Iris pigment epithelial cell (primary cell): ENCODE measurements at places on chromosomes 3 and 15.
A peak's percentile ranks its signal among the peaks of the same experiment; 100 is the strongest.

GRCh38 chr15:60798821-60799220, 319.9 kb upstream of the ICE2 start:
- peak; percentile 89 for DNase-seq

DNA sequence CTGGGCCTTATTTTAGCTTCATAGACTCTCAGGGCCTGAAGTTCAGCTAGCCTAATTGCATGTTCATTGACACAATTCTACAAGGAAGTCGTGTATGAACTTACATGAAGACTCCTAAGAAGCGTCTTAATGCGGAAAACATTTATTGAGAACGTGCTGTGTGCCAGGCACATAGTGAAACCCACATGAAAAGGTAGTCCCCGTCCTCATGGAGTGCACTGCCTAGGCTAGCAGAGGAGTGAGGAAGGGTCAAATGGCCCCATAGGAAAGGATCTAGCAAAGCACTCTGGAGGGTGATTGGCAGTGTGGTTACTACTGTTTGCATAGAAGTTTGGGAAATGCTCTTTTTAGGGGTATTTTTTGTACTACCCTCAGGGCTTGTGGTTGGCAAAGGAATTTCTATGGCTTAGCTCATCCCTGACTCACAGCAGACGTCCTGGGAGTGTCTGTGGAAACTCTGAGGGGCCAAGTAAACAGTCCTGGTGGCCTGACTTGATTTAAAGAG, 854 bp upstream of the NPTN start:
- peak; percentile 97 for DNase-seq

DNA sequence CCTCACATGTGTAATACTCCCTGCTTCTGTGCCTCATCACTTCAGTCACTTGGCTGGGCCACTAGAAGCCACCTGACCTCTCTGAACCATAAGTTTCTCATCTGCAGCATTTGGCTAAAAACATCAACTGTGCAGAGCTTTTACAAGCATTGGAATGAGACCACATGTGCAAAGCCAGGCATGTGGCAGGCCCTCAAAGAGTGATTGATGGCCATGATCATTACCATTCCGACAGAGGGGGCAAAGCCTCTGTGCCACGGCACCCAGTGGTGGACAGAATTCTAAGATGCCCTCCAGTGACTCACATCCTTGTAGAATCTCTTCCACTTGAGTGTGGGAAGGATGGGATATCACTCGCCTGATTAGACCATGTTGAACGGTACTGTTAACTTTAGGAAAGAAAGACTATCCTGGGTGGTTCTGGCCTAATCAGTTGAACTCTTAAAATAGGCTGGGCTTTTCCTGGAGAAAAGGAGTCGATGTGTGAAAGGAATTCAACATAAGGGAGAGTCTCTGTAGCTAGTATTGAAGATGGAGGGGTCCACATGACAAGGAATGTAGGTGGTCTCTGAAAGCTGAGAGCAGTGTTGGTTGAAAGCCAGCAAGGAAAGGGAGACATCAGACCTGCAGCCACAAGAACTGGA, 13.5 kb downstream of the CDCP1 start:
- DNase-seq: no peak

- peak; percentile 34 for DNase-seq
These were observed 39.3 kb downstream of the ATP1B3 start for GRCh38 chr3:141915766-141916165.

GRCh38 chr15:67097930-67098740, 32.7 kb downstream of the SMAD3 start:
- DNase-seq: peak; percentile 94

GRCh38 chr3:107934808-107935207, 156.0 kb downstream of the CD47 start:
- no peak for DNase-seq

DNA sequence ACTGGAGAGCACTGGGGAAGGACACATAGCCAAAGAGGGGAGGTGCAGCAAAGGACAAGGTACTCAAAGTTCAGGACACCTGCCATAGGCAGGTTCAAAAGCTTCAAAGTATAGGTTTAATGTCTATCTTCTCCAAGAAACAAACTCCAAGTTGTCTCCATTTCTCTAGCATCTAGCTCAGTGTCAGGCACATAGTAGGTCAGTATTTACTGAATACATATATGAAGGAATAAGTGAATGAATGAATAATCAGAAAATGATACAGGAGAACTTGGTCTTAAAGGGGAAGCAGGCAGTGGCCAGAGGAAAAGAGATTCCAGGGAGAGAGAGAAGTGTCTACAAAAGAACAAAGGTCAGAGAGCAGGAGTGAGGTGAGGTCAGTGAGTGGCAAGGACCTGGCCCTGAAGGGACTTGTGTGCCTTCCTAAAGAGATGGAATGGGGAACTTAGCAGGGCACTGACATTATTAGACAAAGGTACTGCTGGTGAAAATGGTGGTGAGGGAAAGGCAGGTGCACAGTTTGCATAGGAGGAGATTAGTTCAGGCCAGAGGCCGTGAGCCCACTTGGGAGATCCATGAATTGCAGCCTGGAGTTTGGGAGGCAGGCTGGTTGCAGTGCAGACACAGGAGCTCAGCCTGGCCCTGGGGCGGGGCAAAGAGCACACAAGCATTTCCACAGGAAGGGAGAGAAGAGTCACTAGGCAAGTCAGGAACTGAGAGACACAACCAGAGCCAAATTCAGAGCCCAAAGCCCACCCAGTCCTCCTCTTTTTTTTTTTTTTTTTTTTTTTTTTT, 21.4 kb downstream of the TBC1D2B start:
- no peak for DNase-seq

DNA sequence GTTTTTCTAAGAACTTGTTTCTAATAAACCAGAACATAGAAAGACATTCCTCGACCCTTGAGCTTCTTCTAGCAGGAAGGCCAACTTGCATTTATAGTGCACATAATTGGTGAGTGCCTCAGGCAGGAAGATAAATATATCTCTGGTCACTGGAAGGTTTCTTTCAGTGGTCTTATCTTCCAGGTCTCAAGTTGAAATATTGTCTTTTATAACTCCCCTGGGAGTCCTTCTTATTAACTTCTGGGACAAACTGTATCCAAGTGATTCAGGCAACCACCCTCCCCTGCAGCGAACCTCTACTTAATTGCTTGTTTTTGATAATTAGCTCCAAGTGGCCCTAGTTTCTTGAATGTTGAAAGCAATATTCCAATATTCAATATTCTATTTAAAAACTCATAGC, 346.8 kb upstream of the GOLIM4 start:
- no peak for DNase-seq

GRCh38 chr3:161070980-161071663, 34.0 kb downstream of the B3GALNT1 start:
- DNase-seq: no peak

GRCh38 chr3:87390821-87391220, 114.4 kb upstream of the POU1F1 start:
- no peak for DNase-seq

- no peak for DNase-seq
These were observed 973 bp downstream of the BUB1B start for GRCh38 chr15:40161693-40162391.

DNA sequence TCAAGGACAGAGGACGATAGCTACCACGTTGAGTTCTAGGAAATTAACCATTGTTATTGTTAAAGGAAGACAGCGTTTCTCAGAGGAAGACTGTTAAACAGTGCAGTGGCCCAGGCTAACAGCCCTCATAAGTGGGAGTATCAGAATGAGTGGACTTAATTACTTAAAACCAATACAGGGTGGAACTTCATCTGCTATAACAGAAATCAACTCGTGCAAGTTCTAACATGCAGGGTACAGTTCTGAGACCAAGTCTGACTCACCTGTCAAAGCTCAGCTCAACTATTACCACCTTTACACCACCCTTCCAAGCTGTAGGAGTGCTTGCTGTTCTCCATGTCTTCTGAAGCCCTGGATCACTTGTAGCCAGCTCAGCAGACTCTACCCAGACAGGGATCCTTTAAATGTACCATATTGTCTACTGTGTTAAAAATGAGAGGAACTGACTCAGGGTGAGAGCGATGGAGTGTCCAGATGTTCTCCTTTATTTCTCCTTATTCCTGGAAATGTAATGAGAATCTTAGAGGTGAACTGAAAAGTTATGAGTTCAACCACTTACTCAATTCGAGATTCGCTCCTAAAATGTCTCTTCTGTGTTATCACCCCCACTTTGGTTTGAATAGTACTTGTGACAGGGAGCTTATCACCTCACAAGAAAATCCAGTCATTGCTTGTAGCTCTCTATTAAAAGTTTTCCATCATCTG, 26.5 kb downstream of the CD86 start:
- DNase-seq: no peak

GRCh38 chr3:55584030-55584429, 96.9 kb upstream of the WNT5A start:
- DNase-seq: no peak

DNA sequence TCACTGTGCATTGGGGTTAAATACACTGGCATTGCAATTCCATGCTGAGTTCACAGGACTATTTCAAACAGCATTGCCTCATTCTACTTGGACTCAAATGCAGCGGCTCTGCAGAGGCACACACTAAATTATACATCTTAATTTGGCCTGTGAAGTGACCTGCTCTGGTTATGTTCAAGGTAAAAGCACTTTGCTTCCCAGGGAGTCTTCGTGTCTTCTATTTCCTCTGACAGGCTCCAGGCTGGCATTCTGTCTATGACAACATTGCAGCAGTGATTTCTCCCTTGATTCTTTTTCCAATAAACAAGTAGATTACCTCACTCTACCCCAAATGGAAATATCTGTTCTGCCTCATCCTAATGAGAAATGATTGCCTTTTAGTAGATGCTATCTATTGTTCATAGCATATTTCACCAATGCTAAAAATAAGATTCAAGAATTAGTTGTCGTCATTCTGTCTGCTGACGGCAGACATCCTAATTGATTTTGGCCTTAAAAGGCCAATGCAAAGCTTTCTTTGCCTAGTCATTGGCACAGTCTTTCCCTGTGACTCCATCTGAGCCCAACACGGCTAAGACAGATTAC, 33.8 kb downstream of the FMN1 start:
- DNase-seq: no peak

- peak; percentile 71 for DNase-seq
These were observed 85.9 kb downstream of the DCLK3 start for GRCh38 chr3:36678216-36679013.

- DNase-seq: no peak
These were observed 1.8 kb downstream of the MKRN2 start for GRCh38 chr3:12558706-12559105.

DNA sequence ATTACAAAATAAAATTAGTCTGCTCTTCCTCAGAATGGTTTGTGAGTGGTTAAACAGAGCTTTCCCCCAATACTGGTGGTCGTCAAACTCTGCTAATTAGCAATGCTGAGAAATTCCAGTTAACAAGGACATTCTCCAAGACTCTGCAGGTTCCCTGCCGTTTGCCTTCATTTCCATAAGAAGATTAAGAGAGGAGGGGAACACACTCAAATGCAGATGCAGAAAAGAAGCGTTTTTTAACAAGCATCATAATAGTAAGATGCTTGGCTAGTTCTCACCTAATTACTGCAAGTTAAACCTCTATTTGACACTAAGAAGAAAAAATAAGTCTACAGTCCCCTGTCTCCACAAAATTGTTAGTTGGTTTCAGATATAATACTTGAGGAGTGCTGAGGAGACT, 3.7 kb upstream of the SOX2 start:
- DNase-seq: no peak

GRCh38 chr15:98416222-98416855, 232.0 kb upstream of the IGF1R start:
- DNase-seq: no peak

DNA sequence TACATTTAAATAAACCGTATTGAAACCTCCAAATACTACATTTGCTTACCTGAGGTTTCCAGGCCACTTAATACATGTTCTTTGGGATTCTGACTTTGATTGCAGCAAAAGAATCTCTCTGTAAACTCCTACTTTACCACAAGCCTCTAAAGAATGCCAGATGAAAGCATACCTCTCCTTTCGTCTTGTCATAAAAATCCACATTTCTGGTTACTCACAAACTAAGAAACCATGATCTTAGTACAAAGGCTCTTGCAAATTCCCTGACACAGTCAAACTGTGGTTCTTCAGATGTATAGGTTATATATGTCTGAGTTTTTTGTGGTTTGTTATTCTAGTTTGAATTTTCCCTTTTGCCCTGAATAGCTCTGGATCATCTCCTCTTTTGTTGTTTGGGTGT, 188.4 kb downstream of the RAP2B start:
- DNase-seq: peak; percentile 90

DNA sequence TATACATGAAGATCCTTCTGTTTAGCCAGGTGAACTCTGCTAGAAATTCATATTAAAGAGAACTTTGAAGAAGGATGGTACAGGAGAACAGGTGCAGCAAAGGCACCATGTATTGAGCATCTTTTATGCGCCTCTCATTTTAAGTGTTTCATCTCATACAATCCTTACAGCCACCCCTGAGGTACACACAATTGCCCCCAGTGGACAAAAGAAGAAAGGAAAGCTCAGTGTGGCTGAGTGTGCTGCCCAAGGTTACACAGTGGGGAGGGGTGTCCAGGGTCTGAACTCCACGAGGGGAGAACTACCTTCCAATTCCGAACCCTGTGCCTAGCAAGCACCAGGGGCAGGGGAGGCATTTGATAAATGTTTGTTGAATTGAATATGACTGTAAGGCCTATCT, 98.6 kb downstream of the MECOM start:
- DNase-seq: no peak

DNA sequence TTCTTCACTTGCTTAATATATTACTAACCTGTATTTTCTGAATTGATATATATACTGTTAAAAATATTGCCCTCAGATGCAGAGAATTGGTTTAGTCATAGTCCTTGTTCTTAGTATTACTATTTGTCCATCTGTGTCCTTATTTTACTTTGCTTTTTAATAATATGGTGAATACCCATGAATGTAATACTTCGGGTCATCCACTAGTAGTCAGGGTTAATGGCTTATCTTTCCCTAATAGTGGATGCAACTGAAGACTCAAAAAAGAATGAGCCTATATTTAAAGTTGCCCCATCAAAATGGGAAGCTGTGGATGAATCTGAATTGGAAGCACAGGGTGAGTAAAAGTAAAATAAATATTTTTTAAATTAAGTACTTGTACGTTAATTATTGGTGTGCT, 36.5 kb downstream of the U2SURP start:
- DNase-seq: no peak

DNA sequence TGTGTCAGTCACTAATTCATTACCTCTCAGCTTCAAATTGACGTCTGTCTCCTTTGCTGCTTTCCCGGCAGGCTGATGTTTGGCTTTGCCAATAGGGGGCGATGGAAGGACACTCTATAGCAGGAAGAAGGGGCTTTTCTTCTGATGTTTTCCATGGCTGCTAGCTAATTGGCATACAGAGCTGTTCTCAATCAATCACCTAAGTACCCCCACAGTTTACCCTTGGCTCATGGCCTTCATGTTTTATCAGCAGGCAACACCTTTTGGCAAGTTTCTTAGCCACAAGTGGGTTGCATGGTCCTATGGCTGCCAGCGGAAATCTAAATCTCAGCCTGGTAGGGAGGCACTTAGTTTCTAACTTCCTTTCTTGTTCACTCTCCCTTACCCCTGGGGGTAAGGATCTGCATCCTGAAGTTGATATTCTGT, 45.0 kb downstream of the ESYT3 start:
- peak; percentile 56 for DNase-seq

DNA sequence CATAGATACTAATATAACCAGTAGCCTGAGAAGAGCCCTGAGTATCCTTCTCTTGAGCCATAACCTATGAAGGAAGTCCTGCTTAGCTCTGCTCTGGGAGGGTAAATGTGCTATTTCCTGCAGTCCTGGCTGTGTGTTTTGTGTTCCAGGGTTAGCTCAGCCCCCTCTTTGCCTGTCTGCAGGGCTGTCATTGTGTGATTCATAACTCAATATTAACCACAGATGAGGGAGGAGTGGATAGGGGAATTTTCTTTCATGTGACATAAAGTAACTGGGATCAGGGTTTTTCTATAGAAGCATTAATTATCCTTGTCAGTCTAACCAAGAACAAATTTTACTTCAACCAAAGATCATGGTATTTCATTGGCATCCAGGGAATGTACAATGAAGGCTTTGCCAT, 183.3 kb upstream of the ZBTB20 start:
- peak; percentile 73 for DNase-seq
